ENCODE measurements at places on chromosomes 7 and 10.

DNA sequence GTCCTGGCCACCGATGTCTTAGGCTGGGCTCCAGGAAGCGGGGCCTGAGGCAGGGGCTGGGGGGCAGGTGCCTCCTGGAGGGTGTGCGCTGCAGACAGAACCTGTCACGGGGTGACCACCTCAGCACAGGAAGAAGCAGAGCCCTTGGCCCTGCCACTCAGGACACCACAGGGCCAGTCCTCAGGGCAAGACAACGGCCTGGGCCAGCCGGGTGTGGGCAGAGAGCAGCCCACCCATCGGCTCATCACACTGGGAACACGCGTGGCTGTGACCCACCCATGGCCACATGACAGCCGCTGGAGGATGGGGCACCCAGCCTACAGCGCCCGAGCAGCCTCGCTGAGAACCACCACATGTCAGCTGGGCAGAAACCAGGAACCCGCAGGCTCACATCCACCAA is 5.9 kb upstream of the DIP2C start:
- DNase-seq, result no peak

DNA sequence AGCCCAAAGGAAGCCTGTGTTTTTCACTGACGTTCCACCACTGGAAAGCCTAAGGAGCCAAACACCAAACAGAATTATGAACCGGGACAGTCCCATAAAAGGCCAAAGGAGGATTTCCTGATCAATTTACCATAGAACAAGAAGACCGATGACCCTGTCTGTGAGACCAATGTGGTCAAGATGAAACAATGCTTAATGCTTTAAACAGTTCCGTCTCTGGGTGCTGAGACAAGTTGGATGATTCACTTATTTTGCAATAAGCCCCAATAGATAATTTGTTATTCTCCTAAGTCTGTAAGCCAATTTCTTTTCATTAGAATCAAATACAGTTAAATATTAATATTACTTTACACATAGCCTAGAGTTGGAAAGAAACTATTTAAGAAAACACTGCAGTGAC is 134.9 kb downstream of the MICU1 start:
- no peak for DNase-seq

DNA sequence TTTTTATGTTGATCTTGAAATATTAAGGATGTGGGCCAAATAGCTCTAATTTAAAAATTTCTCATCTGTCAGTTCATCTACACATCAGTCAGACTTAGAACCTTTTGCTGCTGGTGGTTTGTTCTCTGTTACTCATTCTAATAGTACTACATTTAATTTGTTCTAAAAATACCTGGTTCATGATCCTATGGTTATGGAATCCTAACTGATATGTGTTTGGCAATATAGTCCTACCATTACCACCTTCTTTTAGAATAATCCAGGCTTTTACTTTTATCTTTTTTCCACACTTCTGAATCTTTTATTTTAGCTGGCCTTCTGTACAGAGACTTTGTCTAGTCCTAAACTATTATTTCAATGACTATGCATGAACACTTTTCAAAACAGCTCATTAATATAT is 116.9 kb downstream of the SVOPL start:
- no peak for DNase-seq

DNA sequence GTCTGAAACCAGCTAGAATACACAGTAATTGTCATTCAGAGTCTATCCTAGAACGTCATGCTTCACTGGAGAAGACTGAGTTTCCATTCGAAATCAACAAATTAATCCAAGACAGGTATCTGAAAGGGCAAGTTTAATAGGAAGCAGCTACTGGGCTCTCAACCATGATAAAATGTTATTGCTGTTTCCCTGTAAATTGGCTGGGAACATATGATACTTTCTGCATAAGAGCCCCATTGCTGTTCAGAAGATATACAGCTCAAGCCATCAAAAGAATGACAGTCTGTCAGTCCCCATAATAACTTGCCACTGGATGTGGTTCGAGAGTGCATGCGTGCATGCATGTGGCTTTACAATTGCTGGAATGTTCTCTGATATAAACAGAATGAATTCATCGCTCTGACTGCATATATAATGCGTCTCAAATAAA is 129.0 kb downstream of the HIBADH start:
- no peak for DNase-seq
